GM04503 (cell line): ENCODE measurements at places on chromosomes 4 and X.

GRCh38 chr4:184408021-184408683 lies 66.2 kb downstream of the IRF2 start:
- no peak for DNase-seq

DNA sequence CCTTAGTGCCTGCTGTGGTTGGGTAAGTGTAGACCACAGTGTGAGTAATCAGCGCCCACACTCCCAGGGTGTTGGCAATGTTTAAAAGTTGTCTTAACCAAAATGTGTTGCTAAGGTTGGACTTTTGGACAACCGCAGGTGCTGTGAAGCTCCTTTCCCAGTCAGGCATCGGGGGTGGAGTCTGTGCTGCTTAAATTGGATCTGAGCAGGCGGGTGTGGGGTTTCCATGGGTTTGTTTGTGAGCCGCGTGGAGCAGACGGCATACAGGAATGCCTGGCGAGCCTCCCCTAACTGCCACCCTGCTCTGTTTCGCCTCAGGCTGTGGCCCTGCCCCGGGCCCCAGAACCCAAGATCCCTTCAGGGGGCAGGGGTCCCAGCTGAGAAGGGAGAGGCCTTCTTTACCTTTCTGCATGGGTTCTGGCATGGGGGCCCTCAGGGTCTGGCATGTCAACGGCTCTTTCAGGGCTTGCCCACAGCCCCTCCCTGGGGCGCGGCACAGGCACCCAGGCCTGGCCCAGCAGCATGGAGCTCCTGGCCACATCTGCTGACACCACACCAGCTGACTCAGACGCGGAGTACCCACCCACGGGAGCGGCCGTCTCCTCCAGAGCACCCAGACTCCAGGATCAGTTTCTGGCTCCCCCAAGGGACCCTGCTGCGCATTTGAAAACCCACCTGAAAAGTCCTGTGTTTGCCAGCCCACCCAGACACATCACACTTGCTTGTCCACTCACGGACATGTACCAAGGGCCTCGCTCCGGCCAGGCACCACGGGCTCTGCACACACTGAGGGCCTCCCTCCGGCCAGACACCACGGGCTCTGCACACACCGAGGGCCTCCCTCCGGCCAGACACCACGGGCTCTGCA lies 5.1 kb upstream of the SPON2 start:
- no peak for DNase-seq

DNA sequence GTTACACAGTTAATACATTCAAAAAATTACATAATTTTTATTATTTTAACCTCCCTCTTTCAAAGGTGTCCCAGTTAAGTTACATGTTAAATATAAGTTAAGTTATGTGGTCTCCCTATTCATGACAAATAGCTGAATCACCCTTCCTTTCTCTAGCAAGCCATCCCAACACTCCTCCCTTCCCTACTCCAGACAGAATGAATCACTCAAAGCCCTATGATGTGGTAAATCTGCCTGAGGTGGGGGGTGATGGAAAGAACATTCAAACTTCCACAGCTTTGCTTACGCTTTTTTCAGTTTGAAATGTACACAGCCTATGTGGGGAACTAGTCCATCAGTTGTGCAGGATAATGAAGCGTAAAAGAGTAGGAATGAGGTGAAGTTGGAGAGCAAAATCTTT lies 90.2 kb downstream of the CXCL13 start:
- DNase-seq, result peak; percentile 57

- DNase-seq, result no peak
Measured at GRCh38 chrX:10667143-10667542, 46.8 kb upstream of the MID1 start.

DNA sequence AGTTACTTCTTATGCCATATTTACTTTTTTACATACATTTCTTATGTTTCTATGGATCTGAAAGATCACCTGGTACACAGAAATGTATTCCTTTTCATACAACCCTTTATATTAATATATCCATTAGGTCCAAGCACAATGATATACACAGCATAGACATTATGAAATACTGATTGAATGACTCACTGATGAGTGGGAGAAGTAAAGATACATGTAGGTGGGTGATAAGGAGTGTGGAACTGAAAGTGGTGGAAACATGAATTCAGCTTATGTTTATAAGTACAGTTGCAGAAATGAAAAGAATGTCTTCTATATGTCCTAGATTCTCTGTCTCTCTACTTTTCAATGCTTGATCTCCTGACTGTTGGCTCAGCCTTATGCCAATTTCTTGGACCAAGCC lies 87.9 kb downstream of the YIPF7 start:
- no peak for DNase-seq

DNA sequence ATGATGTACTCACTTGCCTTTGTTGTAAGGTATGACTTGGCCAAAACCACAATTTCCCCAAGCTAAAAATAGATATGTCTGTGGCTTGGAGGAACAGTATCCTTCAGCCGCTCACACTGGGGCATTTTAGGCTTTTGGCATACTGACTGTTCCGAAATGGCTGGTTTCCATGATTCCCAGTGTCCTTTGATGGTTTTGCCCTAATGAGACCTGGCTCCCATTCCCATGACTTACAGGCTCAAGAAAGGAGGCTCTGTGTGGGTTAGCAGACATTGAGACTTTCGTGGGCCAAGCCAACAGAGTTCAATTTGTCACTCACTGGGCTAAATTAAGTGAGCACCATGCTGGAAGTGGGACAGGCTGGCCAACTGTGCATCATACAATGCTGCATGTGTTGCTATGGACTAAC lies 150.6 kb downstream of the CEP135 start:
- DNase-seq, result no peak

GRCh38 chr4:3836756-3837601 lies 70.8 kb downstream of the ADRA2C start:
- no peak for DNase-seq

DNA sequence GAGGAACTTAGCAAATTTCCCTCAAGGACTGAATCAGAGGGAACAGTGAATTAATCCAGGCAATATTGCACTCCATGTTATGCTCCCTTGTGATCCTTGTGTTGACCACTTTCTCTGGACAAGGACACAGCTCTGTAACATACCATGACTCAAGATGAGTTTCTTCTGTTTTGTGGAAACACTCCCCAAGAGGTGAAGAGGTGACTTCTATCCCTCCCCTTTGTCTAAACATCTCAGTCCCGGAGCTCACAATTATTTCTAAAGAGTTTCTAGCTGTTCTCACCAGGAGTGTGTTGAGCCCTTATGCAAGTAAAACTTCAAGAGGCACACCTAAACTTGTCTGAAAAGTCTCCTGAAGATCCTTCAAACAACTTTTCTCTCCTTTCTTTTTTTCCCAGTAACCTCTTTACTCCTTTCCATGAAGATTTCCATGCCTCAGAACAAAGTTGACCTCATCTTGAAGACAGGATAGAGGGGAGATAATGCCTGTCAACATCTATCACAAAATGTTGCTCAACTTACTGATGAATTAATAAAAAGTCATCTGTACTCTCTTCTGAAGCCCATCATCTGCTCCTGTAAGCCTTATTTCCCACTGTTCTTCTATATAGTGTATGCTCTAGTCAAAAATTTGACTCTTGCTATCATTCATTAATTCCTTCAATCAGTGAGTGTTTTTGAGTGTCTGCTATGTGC lies 429.1 kb downstream of the SPRY1 start:
- DNase-seq, result no peak

DNA sequence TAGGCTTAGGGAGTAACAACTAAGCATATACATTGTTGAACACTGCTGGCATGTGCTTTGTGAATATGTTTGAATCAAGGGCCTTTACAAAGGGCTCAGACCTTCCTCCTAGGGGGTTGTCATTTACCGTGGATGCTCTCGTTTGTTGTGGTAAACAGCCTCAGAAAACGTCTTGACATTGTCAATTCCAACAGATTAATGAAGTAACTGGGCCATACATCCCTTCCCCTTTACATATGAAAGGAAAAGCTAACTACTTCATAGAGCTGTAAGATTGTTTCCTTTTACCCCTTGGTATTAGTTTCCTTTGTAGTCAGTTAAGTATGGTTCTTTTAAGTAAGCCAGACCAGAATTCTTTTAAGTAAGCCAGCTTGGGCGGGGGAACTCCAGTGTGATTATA lies 42.9 kb downstream of the FAT4 start:
- no peak for DNase-seq

- no peak for DNase-seq
Measured at GRCh38 chrX:126985981-126986380, 166.5 kb downstream of the PRR32 start.

DNA sequence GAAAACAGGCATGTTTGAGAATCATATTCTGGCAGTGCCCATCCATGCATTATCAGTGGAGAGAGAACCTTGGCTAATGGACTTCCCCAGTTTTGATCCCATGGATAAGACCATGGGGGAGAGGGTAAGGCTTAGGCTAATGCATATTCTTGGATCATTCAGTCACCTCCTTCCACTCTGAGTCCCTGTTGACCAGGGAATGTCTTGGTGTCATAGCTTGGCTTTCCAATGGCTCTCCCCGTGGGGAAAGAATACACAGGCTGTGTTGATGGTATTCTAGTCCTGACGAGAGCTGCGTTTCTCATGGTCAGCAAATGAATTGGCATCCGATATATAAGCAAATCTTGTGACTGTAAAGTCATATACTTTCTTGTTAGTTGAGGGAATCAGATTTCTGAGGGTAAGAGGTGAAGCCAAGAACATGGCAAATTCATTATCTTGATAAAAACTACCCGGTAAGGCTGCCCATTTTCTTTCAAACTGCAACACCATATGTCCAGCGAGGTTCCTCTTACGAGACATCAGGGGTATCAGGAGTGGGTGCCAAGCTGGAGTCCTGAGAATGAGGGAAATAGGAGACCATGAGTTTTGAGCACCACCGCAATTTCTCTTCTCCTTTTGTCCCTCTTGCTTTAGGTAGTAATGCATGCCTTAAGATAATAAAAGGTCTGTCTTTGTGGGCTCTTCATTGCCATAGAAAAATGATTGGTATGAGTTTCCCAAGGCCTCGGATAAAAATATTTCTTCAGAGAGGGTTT lies 18.0 kb downstream of the RHOH start:
- DNase-seq, result no peak

DNA sequence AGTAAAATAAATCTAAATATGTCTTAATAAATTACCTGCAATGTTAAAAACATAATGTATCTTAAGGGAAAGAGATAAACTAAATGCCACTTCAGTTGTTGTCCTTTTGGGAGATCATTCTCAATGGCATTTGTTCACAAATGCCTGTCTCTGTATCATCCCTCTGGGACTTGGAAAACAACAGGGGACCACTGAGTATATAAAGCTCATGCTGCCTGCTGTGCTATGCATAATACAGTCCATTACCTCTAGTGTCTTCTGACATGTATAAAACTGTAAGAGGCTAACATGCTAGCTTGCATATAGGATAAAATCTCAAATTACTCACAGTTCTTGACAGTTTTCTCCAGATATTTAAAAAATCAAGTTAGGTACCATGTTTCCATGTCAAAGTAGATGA lies 503.9 kb downstream of the PDHA2 start:
- no peak for DNase-seq

DNA sequence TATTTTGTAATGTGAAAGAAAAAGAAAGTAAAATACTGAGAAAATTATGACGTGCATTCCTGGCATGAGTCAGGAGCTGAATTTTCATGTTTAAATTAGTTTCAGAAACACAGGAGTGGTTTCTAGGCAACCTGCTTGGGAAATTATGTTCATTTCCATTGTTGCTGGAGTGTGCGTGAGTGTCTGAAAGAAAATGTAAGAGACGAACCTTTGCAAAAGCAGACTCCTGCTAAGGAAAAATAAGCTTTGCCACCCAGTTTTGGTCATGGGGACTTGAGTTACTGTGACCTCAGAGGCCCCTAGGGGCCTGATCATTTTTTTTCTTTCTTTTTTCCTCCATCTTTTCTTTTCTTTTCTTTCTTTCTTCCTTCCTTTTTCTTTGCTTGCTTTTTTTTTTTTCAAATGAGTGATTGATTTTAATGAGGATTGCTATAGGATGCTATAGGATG lies 18.8 kb upstream of the CHRNA9 start:
- DNase-seq, result peak; percentile 91

DNA sequence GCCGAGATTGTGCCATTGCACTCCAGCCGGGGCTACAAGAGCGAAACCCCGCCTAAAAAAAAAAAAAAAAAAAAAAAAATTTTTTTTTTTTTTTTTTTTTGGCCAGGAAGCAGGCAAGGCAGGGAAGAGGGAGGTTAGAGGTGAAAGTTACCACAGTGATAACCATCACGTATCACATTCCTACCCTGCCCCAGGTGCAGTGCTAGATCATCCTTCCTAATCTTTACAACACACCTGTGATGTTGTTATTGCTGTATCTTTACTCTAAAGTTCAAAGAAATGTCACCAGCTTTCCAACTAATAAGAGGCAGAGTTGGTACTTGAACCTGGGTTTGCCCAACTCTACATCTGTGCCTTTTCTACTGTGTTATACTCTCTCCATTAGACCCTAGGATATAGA lies 7.2 kb upstream of the LIMCH1 start:
- DNase-seq, result no peak

- DNase-seq, result no peak
Measured at GRCh38 chr4:24763631-24764297, 31.6 kb upstream of the SOD3 start.

DNA sequence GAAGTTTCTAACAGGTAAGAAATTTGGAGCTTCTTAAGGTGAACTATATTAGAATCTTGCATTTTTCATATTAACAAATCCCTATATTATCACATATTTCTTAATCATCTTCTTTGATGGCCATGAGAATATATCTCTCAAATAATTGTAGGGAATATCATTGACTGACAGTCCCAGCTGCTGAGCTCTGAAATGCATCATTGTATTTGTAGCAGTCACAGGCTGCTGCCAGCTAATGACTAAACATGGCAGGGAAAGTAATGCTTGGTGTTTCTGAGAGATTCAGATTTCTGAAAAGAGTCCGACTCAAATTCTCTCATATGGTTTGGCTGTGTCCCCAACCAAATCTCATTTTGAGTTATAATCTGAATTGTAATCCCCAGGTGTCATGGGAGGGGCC lies 171.9 kb downstream of the TRAM1L1 start:
- no peak for DNase-seq

GRCh38 chr4:40933272-40934053 lies 183.7 kb downstream of the NSUN7 start:
- DNase-seq, result no peak

GRCh38 chr4:70356185-70356584 lies 4.4 kb upstream of the SMR3A start:
- DNase-seq, result no peak

DNA sequence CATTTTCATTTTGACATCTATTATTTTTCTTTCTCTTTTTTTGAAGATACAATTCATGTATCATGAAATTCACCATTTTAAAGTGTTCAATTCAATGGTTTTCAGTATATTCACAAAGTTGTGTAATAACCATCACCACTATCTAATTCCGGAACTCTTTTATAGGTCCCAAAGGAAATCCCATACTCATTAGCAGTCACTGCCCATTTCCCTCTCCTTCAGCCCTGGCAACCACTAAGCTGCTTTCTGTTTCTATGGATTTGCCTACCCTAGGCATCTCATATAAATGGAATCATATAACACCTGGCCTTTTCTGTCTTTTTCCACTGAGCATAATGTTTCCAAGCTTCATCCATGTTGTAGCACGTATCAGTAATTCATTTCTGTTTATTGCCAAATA lies 3.2 kb upstream of the FGF2 start:
- no peak for DNase-seq

- DNase-seq, result no peak
Measured at GRCh38 chrX:1925053-1925481, 310.2 kb downstream of the ASMT start.
